ENCODE measurements at places on chromosomes 13 and 19.

GRCh38 chr13:112819111-112819510 is 129.3 kb downstream of the ATP11A start:
- no peak for DNase-seq

GRCh38 chr19:8208119-8208921 is 850 bp upstream of the CERS4 start:
- no peak for DNase-seq

GRCh38 chr13:47680748-47681147 is 320.3 kb downstream of the SUCLA2 start:
- DNase-seq, result no peak

- DNase-seq, result no peak
Measured at GRCh38 chr19:8610041-8610935, at the start of gene ADAMTS10. Gene ADAMTS10, minus strand, starts transcription at chr19:8610715. Its CDS starts 5,005 bp downstream, at chr19:8605710.

DNA sequence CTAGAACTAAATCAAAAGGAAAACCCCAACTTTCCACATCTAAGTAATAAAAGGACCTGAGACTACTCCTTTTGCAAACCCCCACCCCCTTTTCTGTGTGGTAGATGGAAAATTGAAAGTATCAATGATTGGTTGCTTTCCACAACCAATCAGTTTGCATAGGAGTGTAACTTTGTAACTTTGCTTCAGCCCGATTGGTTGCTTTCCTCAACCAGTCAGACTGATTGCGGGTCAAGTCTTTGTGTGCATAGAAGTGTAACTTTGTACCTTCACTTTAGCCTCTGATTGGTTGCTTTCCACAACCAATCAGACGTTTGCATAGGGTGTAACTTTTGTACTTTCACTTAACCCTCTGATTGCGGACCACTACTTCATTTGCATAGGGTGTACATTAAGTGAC is 8.0 kb upstream of the B3GLCT start:
- DNase-seq, result no peak

- peak; percentile 97 for DNase-seq
Measured at GRCh38 chr19:3403489-3404323, 37.3 kb downstream of the NFIC start.

DNA sequence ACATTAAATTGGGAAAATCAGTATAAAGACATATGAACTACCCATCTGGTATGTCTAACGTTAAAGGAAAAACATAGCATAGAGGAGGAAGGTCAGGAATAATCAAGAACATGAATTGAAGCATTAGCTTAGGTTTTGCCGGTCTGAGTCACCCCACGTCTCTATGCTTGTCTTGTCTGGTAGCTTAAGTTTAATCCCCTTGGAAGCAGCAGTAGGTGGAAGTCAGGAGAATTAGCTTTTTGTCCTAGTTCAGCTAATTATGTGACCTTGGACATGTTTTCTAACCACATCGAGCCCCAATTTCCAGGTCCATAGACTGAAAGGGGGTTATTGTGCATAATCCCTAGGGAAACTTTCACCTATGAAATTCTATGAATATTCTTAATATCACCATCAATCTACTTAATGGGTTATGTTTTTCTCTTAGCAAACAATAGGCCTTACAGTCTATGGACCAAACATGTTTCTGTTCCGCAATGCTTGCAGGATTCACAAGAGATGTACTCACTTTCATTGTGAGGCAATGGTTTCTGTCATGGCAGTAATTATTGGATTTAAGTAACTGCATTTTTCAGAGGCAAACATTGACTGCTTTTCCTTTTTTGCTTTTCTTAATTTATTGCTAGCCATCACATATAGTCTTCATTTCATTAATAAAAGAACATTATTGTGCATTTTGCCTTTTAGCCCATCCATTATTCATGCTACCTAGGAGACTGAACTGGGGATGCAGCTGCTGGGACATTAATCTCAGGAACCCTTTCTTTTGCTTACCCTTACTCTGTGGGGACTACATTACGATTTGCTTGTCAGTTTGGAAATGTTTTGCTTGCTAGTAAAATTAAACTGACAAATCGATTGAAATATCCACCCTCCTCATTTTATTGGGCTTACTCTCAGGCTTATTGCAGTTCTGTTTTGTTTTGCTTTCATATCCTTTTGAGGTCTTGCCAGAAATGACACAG is 304.8 kb upstream of the MAB21L1 start:
- no peak for DNase-seq

- DNase-seq, result no peak
Measured at GRCh38 chr13:49353908-49354307, 90.0 kb downstream of the CAB39L start.

DNA sequence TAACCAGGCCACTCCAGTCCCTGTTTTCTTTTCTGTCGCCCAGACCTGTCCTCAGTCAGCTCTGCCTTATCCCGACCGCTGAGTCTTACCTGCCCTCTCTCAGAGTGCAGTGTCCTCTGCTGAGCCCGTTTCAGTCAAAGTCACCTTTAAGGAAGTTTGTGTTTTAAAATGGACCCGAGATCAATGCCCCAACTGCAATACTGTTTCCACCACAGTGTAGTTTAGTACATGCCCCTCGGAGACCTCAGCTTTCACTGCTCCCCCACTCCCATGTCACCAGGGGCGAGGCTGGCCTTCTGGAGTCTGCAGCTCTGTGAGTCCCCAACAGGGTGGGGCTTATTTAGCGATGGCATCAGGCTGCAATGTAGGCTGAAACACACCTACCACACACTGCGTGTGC is 248.4 kb upstream of the TSHZ3 start:
- DNase-seq, result no peak

GRCh38 chr19:20154636-20155035 is 12.4 kb upstream of the ZNF486 start:
- DNase-seq, result no peak

- no peak for DNase-seq
Measured at GRCh38 chr19:16248380-16249023, 50.8 kb downstream of the AP1M1 start.

- DNase-seq, result peak; percentile 46
Measured at GRCh38 chr19:5293612-5294378, 46.8 kb downstream of the PTPRS start.

- no peak for DNase-seq
Measured at GRCh38 chr13:112573710-112574109, 14.2 kb downstream of the TUBGCP3 start.

- no peak for DNase-seq
Measured at GRCh38 chr19:18349524-18350128, 9.2 kb downstream of the PGPEP1 start.

DNA sequence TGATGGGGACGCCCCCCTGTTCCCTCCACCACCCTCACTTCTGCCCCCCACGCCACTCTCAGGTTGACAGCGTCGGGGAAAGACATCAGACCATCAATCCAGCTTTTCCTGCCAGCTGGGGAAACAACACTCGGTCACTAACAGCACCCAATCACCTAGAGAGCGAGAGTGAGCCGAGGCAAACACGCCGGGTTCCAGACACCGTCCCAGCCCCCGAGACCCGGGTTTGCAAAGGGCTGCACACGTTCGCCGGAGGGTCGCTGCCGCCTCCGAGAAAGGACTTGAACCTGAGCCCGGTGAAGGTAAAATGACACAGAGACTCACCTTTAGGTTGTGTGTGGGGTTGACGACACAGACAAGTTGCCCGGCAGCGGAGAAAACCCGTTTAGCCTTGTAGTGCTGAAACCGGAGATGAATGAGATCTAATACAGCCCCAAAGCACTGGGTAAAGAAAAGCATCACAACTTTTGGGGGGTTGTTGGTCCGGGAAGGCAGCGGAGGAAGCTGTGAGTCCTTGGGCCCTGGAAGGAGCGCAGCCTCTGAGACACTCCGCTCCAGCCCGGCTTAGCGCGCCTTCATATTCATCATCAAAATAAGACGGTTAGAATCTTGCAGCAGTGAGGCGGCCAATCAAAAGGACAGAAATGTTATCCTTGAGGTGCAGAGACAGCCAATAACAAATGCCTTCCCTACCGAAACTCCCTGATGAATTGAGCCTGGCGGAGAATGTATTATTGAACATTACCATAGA is at the start of gene SIAH3:
Gene SIAH3, minus strand, starts transcription at position 583 of the 751 bp plus-strand sequence. Its CDS starts 124 bp downstream, at position 459.
- DNase-seq, result no peak

DNA sequence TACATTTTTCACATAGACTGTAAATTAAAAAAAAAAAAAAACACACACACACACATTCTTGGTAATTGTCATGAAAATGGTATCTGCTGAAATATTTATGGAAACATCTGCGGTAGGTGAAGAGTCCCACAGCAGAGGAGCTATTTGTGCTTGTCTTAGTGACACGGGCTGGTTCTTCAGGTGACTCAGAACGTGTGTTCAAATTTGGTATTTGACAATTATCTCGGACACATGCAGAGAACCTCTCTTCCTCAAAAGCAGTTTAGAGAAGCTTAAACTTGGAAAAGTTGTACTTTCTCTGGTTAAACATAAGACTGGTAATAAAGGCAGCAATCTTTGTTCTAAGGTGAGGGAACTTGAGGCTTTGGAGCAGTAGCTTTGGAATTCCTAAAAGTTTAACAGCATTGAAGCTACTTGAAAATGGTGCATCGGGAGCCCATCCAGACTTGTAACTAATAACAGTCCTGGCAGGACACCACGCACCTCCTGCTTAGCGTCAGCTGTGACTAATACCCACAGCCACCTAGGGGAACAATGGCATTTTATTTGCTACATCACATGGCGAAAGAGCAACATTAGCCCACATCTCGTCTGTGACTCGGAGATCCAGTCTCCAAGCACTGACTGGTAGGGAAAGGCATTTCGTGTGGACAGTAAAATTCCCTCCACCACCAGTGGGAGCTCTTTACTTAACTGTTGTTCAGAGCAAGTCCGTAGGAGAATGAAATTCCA is 1505.1 kb upstream of the SLC10A2 start:
- DNase-seq, result no peak

GRCh38 chr13:64910096-64910495 is 2320.0 kb downstream of the PCDH9 start:
- no peak for DNase-seq

DNA sequence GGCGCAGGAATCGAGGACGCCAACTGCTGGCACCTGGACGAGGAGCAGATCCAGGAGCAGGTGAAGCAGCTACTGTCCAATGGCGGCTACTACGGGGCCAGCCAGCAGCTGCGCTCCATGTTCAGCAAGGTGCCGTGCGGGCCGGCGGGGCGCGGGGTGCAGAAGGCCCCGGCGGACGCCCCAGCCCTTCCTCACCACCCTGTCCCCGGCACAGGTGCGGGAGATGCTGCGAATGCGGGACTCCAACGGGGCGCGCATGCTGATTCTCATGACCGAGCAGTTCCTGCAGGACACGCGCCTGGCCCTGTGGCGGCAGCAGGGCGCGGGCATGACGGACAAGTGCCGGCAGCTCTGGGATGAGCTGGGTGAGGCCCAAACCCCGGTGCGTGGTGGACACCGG is 13.6 kb downstream of the ZSWIM4 start:
- DNase-seq, result no peak

GRCh38 chr19:1953441-1954094 is 12.6 kb downstream of the CSNK1G2 start:
- no peak for DNase-seq

DNA sequence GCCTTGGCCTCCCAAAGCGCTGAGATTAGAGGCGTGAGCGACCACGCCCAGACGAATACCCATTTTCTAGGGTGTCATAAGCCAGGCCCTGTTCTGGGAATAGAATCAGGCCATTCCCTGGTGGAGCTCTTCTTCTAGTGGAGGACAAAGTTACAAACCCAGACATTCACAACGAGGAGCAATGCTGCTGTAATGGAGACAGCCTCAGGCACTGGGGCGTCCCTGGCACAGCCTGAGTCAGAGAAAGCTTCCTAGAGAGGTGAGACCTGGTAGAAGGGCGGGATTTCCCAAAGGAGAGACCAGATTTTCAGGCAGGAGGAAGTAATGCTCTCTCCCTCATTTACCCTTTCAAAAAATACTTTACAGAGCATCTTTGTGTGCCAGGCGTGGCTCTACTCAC is 12.7 kb downstream of the PRKCG start:
- no peak for DNase-seq

DNA sequence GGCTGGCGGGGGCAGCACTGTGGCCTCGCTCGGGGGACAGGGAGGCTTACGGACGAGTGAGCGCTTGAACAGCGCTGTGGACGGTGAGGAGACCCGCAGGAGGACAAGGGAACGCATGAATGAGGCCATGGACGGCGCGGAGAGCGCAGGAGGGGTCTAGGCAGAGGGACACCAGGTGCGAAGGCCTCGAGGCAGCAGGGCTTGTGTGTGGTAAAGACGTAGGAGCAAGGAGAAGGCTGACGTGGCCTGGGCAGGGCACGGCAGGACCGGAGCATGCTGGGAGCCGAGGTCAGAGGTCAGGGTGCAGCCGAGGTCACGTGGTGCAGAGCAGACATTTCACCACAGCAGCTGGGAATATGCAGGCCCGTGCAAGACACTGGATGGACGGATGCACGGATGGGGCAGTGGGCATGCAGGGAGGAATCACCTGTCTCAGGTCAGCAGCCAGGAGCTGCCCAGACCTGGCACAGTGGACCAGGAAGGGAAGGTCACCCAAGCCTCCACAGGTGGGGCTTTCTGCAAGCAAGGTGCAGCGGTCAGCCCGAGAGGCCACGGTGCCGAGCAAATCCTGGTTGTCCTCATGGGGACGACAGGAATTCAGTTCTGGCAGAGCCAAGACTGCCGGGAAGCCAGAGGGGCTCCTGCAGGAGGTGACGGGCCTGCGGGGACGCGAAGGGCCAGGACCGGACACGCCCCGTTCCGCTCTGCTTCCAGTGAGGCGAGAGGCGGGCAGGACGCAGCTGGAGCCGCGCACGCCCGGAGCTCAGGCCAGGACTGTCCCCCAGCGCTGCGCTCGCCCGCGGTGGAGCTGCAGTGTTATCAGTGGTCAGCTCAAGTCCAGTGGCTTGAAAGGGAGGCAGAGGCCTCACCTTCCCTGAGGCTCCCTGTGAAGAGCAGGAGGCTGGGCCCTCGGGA is 72.2 kb downstream of the RASA3 start:
- no peak for DNase-seq

DNA sequence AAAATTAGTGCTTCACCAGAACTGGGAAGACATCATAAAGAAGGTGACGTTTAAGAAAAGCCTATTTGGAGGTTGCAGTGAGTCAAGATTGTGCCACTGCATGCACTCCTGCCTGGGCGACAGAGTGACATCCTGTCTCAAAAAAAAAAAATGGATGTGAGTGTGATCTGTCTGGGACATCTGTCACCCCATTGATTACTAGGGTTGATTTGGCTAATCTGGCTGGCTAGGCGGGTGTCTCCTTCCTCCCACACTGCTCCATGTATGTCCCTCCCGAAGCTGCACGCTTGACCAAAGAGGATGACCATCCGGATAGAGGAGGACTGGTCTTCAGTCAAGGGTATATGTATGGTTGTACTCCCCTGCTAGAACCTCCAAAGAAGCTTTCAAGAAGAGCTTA is 2.6 kb downstream of the GTF2F2 start:
- no peak for DNase-seq

DNA sequence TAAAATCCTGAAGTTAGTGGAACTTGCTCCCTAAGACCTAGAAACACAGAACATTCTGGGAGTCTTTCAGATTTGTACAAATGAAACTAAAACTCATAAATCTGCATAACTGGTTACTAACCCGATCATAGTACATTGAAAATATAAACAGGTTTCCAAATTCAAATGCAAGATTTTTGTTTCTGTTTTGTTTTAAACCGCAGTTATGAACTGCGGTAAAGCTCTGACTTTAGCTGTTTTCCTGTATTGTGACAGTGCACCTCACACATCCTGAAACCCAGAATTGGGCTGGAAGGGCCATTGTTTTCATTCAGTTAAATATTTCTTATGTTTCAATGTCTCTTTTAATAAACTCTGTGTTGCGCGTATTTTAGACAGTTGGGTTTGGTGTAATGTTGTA is 204.7 kb downstream of the SHISA2 start:
- no peak for DNase-seq
